ENCODE measurements at places on chromosomes 7 and 10. TPM values are rescaled to one million over a fixed set of nuclear protein-coding genes. Genes with fewer than 3 reads are reported as not detected.

- H3K27ac ChIP-seq: no peak overlapping the region
- no peaks in the 10 kb centered on the region for H3K4me1 ChIP-seq
- no peak overlapping the region for H3K4me3 ChIP-seq
- H3K36me3 ChIP-seq: peaks cover 38% of the 10 kb centered on the region
These were observed 112.5 kb downstream of the SVIL start for GRCh38 chr10:29522061-29522855.

GRCh38 chr10:27838361-27838760 lies 92.7 kb upstream of the MKX start:
- no peaks in the 10 kb centered on the region for H3K4me1 ChIP-seq
- no peak for DNase-seq
- H3K36me3 ChIP-seq: no peaks in the 10 kb centered on the region
- H3K27me3 ChIP-seq: peaks cover 4% of the 10 kb centered on the region

DNA sequence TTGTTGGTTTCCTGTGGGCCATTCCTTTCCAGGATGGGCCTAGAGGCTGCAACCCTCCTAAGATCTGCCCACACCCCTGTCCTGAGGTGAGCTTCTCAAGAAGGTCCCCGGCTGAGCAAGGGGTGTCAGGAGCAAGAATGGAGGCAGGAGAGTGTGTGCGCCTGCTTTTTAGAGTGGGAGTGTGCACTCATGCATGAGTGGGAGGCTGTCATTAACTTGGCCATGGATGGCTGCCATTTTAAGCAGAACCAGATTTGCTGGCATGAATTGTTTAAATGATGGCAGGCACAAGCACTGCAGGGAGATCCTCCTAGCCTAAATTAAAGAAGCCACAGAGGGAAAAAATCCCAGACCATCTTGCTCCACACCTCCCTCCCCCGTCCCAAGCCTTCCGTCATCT lies 2.9 kb upstream of the SGPL1 start:
- no peaks in the 10 kb centered on the region for H3K4me1 ChIP-seq
- no peak overlapping the region for H3K27ac ChIP-seq
- no peaks in the 10 kb centered on the region for H3K36me3 ChIP-seq
- no peak overlapping the region for H3K4me3 ChIP-seq

GRCh38 chr7:26379711-26380110 lies 88.0 kb downstream of the SNX10 start:
- H3K4me3 ChIP-seq: no peak overlapping the region
- H3K27me3 ChIP-seq: peaks cover 39% of the 10 kb centered on the region
- H3K27ac ChIP-seq: no peak overlapping the region
- DNase-seq: no peak

DNA sequence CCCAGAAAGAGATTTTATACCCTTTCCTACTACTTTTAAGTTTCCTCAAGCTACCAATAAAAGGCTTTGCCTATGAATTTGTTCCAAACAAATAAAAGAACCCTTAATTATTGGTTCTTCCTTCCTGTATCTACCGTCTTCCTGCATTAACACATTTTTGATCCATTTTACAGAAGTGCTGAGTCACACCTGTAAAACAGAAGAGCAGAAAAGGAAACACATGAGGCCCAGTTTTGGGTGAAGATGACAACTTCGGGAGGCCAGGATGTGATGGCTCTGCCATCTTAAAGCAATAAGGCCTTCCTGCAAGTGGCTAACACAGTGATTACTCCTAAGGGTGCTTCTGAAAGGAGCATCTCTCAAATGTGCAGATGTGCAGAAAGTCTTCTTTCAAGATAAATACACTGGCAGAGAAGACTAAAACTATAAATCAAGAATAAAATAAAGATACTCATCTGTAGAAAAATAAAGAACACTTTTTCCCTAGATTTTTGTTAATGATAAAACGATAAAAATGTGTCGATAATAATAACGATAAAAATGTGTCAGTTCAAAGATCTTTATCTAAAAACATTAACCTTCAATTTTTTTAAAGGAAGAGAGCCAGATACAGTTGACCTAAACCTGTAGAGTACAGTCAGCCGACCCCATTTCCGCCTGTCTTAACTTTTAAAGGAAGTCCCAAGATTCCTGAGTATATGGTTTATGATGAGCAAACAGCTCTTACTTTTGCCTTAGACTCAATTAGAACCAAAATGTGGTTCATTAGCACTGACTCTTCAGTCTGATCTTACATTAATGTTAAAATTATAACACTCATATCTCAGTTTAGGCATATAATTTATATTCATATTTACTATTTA lies 108.6 kb downstream of the UBE2H start:
- H3K27ac ChIP-seq: no peak overlapping the region
- no peaks in the 10 kb centered on the region for H3K27me3 ChIP-seq
- peaks cover 4% of the 10 kb centered on the region for H3K36me3 ChIP-seq

GRCh38 chr10:27688991-27689390 lies 56.6 kb downstream of the MKX start:
- no peak overlapping the region for H3K4me3 ChIP-seq
- H3K27me3 ChIP-seq: no peaks in the 10 kb centered on the region
- no peak overlapping the region for H3K27ac ChIP-seq

GRCh38 chr10:4686644-4686996 lies 139.4 kb upstream of the AKR1E2 start:
- H3K27me3 ChIP-seq: no peaks in the 10 kb centered on the region
- no peak overlapping the region for H3K4me3 ChIP-seq
- no peaks in the 10 kb centered on the region for H3K36me3 ChIP-seq
- H3K27ac ChIP-seq: no peak overlapping the region
- H3K4me1 ChIP-seq: peaks cover 21% of the 10 kb centered on the region

The AKR1E2 gene
- polyA plus RNA-seq: 1.2 TPM
